ENCODE measurements at places on chromosomes 12 and 14.

DNA sequence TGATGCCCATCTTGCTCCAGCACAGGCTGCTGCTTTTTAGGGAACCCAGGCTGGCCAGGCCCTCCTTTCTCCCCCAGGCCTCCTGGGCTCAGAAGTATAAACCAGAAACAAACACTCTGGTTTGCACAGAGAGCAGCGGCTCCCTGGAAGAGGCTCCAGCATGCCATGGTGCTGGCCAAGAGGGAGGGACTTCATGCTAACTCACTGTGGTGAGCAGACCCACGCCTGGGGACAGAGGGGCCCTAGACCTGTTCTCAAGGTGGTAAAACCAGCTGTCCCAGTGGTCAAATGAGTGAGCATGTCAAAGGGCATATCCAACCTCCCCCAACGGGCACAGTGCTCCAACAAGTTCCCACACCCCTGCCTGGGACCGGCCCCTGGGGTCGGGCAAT lies 15.5 kb downstream of the BCL11B start:
- DNase-seq: no peak

- DNase-seq: no peak
These were observed 17.5 kb downstream of the NIN start for GRCh38 chr14:50813544-50813863.

GRCh38 chr14:104966261-104966865 lies 11.8 kb downstream of the AHNAK2 start:
- no peak for DNase-seq

- DNase-seq: no peak
These were observed 1217.9 kb downstream of the VRK1 start for GRCh38 chr14:98014851-98015615.

DNA sequence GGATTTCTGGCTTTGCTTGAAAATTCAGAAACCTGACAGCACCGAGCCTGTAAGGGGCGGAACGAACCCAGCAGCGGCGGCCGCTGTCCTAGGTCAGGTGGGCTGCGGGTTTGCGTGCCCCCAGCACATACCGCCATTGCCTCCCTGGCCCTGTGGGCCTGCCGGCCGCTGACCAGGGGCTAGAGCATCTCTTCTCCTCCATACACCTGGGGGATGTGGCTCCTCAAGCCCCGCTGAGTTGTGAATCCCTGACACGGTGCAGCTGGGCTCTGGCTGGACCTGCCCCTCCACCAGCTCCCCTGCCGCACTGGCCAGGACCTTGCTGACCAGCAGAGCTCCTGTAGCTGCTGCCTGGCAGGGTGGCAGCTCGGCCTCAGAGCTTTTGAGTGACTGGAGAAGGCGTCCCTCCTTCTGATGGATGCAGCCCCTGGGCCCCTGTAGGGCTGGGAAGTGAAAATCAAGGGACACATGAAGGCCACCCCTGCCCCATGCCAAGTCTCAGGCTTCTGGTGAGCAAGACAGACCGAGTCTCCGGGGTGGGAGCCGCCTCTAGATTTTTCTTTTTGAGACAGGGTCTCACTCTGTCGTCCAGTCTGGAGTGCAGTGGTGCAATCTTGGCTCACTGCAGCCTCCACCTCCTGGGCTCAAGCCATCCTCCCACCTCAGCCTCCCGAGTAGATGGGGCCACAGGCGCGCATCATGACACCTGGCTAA lies 184.9 kb upstream of the SFSWAP start:
- no peak for DNase-seq

- DNase-seq: no peak
These were observed 12.2 kb downstream of the PYM1 start for GRCh38 chr12:55915482-55915859.

DNA sequence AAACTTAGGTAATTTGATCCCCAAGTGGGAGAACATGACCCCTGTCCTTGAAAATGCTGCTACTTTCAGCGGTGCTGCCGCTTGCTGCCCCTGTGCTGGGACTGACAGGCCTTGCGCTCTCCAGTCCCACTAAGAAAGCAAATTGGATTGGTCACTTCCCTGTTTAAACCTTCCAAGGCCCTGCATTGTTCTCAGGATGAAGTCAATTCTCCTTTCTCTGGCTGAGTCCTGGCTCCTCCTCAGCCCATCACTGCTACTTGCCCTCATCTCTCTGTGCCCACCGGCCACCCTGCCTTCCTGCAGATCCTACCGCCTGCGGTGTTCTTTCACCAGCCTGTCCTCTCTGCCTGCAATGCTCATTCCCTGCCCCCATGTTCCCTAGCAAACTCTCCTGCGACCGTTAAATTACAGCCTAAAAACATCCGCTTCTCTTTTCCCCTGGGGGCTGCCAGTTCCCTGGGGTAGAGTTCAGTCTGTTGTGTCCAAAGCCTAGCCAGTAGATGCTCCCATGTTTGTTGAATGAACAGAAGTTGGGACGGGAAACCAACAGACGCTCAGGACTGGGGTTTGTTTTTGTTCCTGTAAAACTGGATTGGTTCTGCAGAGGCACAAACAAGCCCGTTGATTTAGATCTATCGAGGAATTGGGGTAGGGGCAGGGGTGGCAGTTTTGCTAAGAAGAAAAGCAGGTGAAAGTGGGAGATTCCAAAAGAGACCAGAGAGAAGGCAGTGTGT lies 127.3 kb upstream of the HIF1A start:
- no peak for DNase-seq

DNA sequence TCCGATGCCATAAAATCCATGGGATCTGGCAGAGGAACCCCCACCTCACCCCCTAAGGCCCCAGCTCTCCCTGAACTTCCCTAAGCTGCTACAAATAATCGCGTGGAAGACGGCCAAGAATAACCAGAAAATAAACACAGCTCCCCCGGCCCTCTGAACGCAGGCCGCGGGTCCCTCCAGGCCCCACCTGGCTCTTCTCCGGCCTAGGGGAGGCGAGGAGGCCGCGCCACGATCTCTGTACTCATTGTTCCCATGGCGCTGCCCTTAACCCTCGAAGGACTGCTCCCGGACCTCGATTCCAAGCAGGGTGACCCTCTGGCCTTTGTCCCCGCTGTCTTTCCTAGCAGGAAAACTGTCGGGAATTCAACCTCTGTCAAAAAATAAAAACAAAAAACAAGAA lies 33.9 kb upstream of the TBX5 start:
- no peak for DNase-seq

- DNase-seq: no peak
These were observed 89.8 kb downstream of the CRADD start for GRCh38 chr12:93766796-93767523.

- no peak for DNase-seq
These were observed 60.6 kb upstream of the KCNA1 start for GRCh38 chr12:4849115-4849541.

DNA sequence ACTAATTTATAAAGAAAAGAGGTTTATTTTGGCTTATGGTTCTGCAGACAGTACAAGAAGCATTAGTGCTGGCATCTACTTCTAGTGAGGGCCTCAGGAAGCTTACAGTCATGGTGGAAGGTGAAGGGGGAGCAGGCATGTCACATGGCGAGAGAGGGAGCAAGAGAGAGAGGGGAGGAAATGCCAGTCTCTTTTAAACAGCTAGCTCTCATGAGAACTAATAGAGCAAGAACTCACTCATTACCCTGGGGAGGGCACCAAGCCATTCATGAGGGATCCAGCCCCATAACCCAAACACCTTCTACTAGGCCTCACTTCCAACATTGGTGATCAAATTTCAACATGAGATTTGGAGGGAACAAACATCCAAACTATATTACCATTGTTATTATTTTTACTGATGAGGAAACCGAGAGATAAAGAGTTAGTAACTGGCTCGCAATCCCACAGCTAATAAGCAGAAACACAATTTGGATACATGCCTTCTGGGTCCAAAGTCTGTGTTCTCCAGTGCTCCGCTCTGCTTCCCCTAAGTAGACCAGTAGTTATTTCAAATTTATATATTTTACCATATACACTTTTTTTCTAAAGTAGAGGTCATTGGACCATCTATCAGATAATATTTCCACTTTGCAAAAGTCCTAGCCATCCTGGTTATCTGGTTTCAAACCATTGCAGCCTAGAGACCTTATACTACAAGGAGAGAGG lies 9.7 kb downstream of the SLC35E3 start:
- no peak for DNase-seq

GRCh38 chr12:68435816-68436215 lies 103.7 kb upstream of the MDM1 start:
- DNase-seq: no peak

GRCh38 chr12:111628505-111629260 lies 29.6 kb upstream of the ATXN2 start:
- DNase-seq: no peak

DNA sequence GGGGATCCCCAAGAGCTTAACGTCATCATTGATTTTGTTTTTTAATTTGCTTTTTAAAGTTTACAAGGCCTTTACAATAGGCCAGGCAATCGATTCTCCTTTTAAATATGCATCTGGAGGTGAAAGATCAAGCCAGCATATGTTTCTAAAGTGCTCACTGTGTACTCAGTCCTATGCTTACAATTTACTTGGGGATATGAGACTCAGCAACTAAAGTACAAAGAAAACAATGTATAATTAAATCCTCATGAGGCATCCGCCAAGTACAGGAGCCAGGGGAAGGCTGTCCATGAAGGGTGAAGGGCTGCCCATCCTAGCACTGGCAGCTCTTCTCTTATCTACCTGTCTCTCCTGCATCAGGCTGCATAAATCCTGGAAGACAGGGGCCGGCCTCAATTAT lies 11.8 kb downstream of the CCDC92 start:
- DNase-seq: no peak

- DNase-seq: no peak
These were observed 1.3 kb downstream of the DDX51 start for GRCh38 chr12:132142679-132143335.

GRCh38 chr14:49966971-49967630 lies 74.2 kb downstream of the ARF6 start:
- no peak for DNase-seq

GRCh38 chr12:66017736-66018135 lies 112.8 kb downstream of the LLPH start:
- DNase-seq: no peak

DNA sequence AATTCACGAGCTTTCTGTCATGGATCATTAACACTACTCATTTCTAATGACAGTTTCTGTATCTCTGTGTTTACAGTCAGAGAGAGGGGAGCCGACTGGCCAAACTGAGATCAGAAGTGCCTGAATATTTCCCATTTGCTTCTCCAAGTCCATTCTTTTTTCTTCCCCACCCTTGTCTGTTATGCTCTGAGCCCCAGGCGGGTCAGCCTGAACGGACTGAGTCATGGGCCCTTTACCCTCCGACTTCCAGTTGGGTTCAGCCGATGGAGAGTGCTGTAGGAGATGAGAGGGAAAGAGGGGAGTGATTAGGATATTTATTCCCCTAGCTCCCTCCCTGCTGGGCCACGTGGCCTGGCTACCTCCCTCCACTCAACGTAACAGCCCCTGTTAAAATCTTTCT lies 104.7 kb downstream of the PAH start:
- DNase-seq: no peak

DNA sequence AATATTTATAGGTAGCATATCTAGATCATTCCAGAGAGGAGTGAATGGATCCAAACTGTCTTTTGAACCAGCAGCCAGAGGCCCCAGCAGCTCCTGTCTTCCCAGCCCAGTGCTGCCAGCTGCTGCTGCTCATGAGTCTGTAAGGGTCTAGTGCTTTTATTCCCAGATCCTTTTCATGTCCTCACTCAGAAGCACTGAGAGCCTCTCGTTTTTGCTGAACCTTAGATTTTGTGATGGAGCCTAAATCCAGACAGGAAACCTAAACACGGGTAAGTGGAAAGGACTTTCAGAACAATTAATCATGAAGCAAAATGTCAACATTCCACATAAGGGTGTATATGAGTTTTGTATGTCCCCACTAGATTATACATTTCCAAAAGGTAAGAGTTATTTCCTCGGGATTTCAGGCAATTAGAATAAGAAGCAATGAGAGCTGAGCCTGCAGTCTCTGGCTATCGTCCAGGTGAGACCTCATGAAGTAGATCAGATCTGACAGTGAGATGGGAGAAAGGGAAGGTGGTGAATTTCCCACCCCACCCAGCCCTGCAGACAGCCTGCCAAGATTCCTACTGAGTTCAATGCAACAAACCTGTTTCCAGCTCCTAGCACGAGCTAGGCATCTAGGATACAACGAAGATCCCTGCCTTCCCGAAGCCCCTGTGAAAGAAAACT lies 84.4 kb downstream of the NINJ2 start:
- no peak for DNase-seq

DNA sequence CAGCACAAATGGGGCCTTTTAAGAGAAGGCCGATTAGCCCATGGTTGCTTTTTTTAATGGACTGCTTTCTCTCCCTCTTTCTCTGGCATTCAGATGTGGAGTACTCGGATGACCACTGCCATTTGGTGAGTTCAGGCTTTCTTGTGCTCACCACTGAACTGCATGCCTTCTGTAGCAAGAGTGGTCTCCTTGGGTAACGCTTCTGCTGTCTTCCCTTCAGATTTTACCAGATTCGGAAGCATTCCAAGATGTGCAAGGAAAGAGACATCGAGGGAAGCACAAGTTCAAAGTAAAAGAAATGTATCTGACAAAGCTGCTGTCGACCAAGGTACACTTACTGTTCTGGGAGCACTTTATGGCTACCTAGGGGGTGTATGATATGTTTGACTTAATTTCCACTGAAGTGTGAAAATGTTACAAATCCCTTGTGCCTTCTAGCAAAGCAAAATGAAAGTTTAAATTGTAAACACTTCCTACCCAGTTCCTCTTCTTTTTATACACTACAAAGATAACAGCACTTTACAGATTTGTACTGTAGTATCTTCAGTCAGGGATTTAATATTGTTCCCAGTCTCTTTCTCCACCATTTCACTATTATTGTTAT lies 148.8 kb downstream of the PLXNC1 start:
- no peak for DNase-seq

GRCh38 chr12:72148709-72149108 lies 123.5 kb upstream of the TRHDE start:
- DNase-seq: no peak

- no peak for DNase-seq
These were observed 178.6 kb downstream of the DUSP6 start for GRCh38 chr12:89173678-89174077.

GRCh38 chr14:104521816-104522745 lies 57.5 kb upstream of the C14orf180 start:
- DNase-seq: no peak

GRCh38 chr12:43087195-43088091 lies 464.6 kb downstream of the ADAMTS20 start:
- DNase-seq: no peak

GRCh38 chr12:37672655-37673260 lies 643.8 kb upstream of the ALG10B start:
- DNase-seq: no peak

- no peak for DNase-seq
These were observed 28.6 kb downstream of the PACS2 start for GRCh38 chr14:105343194-105343593.

GRCh38 chr14:21723431-21724045 lies 49.9 kb upstream of the OR4E1 start:
- DNase-seq: no peak

DNA sequence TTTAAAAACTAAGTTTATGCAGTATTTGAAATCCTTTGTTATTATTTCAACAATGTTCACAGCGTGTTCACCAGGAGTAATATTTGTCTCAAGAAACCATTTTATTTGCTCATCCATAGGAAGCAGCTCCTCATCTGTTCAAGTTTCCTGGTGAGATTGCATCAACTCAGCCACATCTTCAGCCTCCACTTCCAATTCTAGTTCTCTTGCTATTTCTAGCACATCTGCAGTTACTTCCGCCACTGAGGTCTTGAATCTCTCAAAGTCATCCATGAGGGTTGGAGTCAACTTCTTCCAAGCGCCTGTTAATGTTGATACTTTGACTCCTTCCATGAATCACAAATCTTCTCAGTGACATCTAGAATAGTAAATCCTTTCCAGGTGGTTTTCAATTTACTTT lies 18.0 kb downstream of the CLEC9A start:
- no peak for DNase-seq

GRCh38 chr12:19642345-19642744 lies 203.1 kb downstream of the AEBP2 start:
- no peak for DNase-seq

- DNase-seq: no peak
These were observed 53.9 kb upstream of the NUDT4 start for GRCh38 chr12:93323625-93324329.

Measured in stimulated activated CD8-positive, alpha-beta memory T cell treated with anti-CD3 and anti-CD28 coated beads, Interleukin-12 subunit alpha, Interleukin-12 subunit beta, amount 100 ng/mL, for 4 hours (primary cell).